ENCODE measurements at places on chromosomes 2 and 18.

DNA sequence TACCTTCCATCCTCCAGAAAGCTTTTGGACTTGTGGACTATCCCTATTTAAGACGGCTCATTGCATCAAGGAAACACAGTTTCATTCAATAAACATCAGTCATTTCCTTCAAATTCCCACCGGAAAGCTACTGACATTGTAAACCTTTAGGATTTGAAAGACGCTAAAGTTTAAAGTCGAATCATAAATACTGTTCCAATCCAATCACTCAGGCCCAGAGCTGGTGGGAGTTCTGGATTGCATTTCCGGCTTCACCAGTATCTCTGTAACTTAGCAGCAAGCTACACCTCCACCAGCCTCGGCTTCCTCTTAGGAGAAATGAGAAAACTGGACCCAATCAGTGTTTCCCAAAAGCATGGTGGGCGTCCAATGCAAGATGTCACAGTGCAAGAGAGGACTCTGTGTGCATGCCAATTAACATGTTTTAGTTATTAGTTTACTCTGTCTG lies 1.6 kb downstream of the WDFY1 start:
- no peak for DNase-seq
- H3K27ac ChIP-seq, result no peak overlapping the region
- H3K36me3 ChIP-seq, result peaks cover 6% of the 10 kb centered on the region
- H3K4me1 ChIP-seq, result peaks cover 9% of the 10 kb centered on the region
- H3K27me3 ChIP-seq, result no peaks in the 10 kb centered on the region

DNA sequence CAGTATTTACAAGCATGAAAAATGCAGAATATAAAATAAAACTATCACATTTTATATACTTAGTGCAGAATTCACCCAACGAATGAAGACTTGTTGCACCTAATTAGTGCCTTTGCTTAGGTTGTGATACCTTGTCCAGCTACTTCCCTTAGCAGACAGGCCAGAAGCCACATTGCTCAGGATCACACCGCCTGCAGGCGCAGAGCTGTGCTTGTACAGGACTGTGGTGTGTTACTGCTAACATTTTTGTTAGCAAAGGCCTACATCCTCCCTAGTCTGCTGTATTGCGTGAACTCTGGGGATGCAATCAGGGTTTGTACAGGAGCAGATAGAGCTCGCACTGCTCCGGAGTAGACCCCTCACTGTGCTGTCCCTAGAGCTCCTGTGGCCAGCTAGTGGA lies 336.9 kb downstream of the CBLN2 start:
- no peaks in the 10 kb centered on the region for H3K4me1 ChIP-seq
- no peaks in the 10 kb centered on the region for H3K27me3 ChIP-seq
- H3K36me3 ChIP-seq, result no peaks in the 10 kb centered on the region
- no peak overlapping the region for H3K27ac ChIP-seq
- DNase-seq, result no peak

- H3K27ac ChIP-seq, result no peak overlapping the region
- no peaks in the 10 kb centered on the region for H3K27me3 ChIP-seq
- DNase-seq, result no peak
- H3K36me3 ChIP-seq, result no peaks in the 10 kb centered on the region
- H3K4me1 ChIP-seq, result peaks cover 2% of the 10 kb centered on the region
Measured at GRCh38 chr2:99698896-99699295, 209.1 kb upstream of the REV1 start.

GRCh38 chr2:72738096-72738495 lies 87.7 kb downstream of the EXOC6B start:
- no peak for DNase-seq
- H3K36me3 ChIP-seq, result no peaks in the 10 kb centered on the region
- H3K4me3 ChIP-seq, result no peak overlapping the region

- DNase-seq, result no peak
- H3K4me3 ChIP-seq, result no peak overlapping the region
- H3K27ac ChIP-seq, result no peak overlapping the region
- H3K36me3 ChIP-seq, result no peaks in the 10 kb centered on the region
Measured at GRCh38 chr2:122851972-122852531, 1096.6 kb downstream of the TSN start.

DNA sequence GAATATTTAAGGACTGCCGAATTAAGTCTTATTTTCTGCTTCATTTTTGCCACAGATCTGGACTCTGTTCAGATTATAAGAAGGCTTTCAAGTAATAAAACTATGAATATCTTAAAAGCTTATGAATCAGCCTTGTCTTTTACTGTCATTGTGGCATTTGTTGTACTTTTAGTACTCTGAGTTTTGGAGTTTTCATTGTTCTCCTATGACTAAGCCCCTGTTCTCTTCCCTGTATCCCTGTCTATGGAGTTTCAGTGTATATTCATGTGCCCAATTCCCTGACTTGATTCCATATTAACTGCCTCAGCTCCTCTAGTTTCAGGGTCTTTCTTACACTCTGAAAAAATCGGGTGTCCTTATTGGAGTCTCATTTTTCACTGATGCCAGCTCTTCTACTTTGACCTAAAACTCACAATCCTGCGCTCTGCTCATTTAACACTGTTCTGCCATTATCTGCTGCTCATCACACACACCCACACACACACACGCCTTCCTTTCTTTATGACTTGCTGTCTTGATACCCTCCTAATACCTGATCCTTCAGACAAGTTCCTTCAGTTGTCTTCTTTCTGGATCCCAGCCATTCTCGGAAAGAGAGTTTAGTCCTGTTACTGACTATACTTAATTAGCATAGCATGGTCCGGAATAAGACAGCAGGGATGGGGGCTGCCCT lies 511.8 kb downstream of the CPS1 start:
- no peak overlapping the region for H3K4me3 ChIP-seq
- H3K4me1 ChIP-seq, result no peaks in the 10 kb centered on the region
- no peaks in the 10 kb centered on the region for H3K36me3 ChIP-seq
- H3K27me3 ChIP-seq, result no peaks in the 10 kb centered on the region

DNA sequence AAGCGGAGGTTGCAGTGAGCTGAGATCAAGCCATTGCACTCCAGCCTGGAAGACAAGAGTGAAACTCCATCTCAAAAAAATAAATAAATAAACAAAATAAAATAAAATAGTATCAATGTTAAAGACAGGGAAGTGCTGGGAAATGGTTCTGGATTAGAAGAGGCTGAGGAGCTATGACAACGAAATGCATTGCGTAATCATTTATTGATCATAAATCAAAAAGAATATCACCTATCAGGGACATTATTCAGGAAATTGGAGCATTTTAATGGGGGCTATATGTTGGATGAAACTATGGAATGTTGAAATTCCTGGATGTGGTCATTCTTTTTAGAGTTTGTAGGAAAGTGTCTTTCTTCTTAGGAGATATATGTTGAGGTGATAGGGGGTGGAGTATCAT lies 30.9 kb upstream of the MTA3 start:
- no peaks in the 10 kb centered on the region for H3K4me1 ChIP-seq
- no peaks in the 10 kb centered on the region for H3K27me3 ChIP-seq
- no peak overlapping the region for H3K4me3 ChIP-seq
- no peak overlapping the region for H3K27ac ChIP-seq

DNA sequence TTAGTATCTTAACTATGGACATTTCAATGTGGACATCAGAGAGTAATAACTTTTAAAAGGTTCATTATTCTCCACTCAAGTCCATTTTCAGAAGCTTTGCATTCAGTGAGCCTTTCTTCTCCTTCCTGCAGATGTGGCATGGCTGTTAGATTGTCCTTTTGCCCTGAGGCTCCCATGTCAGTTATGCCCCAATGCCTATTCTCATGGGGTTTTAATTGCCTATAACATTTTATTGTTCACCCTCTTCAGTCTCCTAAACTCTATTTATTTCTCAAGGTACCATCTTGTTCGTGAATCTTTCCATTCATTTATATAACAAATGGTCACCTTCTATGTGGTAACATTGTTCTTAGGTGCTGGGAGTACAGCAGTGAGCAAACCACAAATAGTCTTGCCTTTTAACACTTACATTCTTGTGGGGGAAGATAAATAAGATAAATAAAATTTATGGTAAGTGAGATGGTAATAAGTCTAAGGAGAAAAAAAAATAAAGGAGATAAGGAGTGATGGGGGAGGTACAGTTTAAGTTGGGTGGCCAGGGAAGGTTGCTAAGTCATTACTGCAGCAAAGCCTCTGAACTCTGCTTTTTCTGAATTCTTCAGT lies 277.9 kb upstream of the SIX3 start:
- H3K4me3 ChIP-seq, result no peak overlapping the region
- H3K27ac ChIP-seq, result no peak overlapping the region
- no peaks in the 10 kb centered on the region for H3K36me3 ChIP-seq
- DNase-seq, result no peak
- H3K4me1 ChIP-seq, result no peaks in the 10 kb centered on the region

- H3K4me3 ChIP-seq, result no peak overlapping the region
- no peaks in the 10 kb centered on the region for H3K27me3 ChIP-seq
- peaks cover 3% of the 10 kb centered on the region for H3K4me1 ChIP-seq
- no peaks in the 10 kb centered on the region for H3K36me3 ChIP-seq
- H3K27ac ChIP-seq, result no peak overlapping the region
- DNase-seq, result no peak
Measured at GRCh38 chr2:12543978-12544558, 172.7 kb upstream of the TRIB2 start.

- DNase-seq, result no peak
- no peak overlapping the region for H3K27ac ChIP-seq
- peaks cover 88% of the 10 kb centered on the region for H3K36me3 ChIP-seq
- no peaks in the 10 kb centered on the region for H3K4me1 ChIP-seq
- H3K27me3 ChIP-seq, result no peaks in the 10 kb centered on the region
Measured at GRCh38 chr2:120953066-120953756, 217.5 kb downstream of the GLI2 start.

DNA sequence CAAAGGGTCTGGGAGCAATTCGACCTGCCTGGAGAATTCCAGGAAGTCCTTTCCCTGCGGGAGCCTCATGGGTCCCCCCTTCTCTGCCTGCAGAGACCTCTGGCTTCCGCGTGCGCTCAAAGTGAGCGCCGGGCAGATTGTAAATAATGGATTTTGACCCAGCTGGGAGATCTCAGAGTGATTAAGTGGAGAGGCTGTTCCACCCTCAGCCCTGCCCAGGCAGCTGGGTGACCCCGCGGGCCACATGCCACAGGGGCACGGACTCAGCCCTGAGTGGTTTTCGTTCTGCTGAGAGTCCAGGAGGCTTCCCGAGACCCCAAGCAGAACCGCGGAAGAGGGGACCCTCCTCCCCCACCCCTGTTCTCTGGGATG lies 1.2 kb downstream of the KCNG2 start:
- DNase-seq, result no peak
- no peaks in the 10 kb centered on the region for H3K36me3 ChIP-seq
- peaks cover 11% of the 10 kb centered on the region for H3K27me3 ChIP-seq
- no peaks in the 10 kb centered on the region for H3K4me1 ChIP-seq
- no peak overlapping the region for H3K27ac ChIP-seq

GRCh38 chr2:189719571-189719970 lies 43.0 kb downstream of the OSGEPL1 start:
- DNase-seq, result no peak
- no peaks in the 10 kb centered on the region for H3K36me3 ChIP-seq
- no peaks in the 10 kb centered on the region for H3K27me3 ChIP-seq
- no peaks in the 10 kb centered on the region for H3K4me1 ChIP-seq
- no peak overlapping the region for H3K27ac ChIP-seq
- no peak overlapping the region for H3K4me3 ChIP-seq

- no peak overlapping the region for H3K27ac ChIP-seq
- no peaks in the 10 kb centered on the region for H3K4me1 ChIP-seq
- no peak for DNase-seq
- no peaks in the 10 kb centered on the region for H3K27me3 ChIP-seq
Measured at GRCh38 chr2:171157109-171157500, 3.6 kb downstream of the TLK1 start.

GRCh38 chr2:203852760-203853159 lies 14.8 kb upstream of the CTLA4 start:
- no peaks in the 10 kb centered on the region for H3K36me3 ChIP-seq
- H3K27me3 ChIP-seq, result no peaks in the 10 kb centered on the region
- DNase-seq, result no peak
- H3K27ac ChIP-seq, result no peak overlapping the region

DNA sequence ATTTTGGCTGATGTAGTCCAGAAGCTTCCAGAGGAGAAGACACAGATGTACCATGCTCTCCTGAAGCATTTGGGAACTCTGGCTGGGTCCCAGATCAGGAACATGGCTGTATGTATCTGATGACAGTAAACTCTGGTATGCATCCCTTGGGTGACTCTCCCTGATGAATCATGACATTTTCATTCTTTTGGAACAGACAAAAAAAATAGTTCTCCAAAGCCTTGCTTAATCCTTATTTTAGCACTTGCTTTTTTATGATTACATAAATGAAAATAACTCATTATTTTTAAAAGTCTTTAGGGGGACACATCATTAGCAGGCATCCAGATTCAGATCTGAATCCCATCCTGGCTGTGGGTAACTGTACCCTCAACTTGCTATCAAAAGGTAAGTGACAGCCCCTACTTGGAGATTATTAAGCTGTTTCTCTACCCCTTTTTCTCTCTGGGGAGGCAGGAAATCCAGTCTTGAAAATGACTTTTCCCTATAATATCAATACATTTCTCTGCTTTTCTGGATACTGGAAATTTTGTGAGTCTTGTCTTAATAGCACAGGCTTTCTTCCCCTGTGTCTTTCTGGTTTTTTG lies 23.3 kb downstream of the AOX1 start:
- H3K4me1 ChIP-seq, result no peaks in the 10 kb centered on the region
- no peak for DNase-seq
- no peak overlapping the region for H3K27ac ChIP-seq

- peaks cover 9% of the 10 kb centered on the region for H3K4me1 ChIP-seq
- H3K27me3 ChIP-seq, result no peaks in the 10 kb centered on the region
- H3K4me3 ChIP-seq, result no peak overlapping the region
- DNase-seq, result no peak
- H3K27ac ChIP-seq, result no peak overlapping the region
- peaks cover 2% of the 10 kb centered on the region for H3K36me3 ChIP-seq
Measured at GRCh38 chr18:9716780-9717563, 8.9 kb downstream of the RAB31 start.

GRCh38 chr2:44615950-44616518 lies 254.3 kb downstream of the CAMKMT start:
- no peaks in the 10 kb centered on the region for H3K27me3 ChIP-seq
- H3K27ac ChIP-seq, result no peak overlapping the region

DNA sequence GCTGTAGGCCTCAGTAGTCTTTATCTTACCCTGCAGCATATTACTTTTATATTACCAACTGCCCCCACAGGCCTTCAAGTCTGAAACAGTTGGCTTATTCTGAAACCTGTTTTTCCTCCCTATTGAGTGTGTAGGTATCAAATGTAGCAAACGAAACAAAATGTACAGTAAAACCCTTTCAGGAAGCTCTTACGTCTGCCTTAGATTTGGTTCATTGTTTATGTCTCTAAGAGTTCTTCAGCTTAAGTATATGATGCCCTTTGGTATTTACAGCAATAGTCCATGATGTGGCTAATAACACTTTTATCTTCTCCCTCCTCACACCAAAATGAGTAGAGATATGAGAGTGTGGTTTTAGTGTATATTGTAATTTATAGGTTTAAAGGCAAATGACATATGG lies 108.8 kb downstream of the DOCK10 start:
- no peak overlapping the region for H3K27ac ChIP-seq
- no peak overlapping the region for H3K4me3 ChIP-seq
- H3K27me3 ChIP-seq, result no peaks in the 10 kb centered on the region
- H3K4me1 ChIP-seq, result peaks cover 6% of the 10 kb centered on the region
- DNase-seq, result no peak

GRCh38 chr2:195333869-195334268 lies 323.2 kb upstream of the SLC39A10 start:
- no peak overlapping the region for H3K4me3 ChIP-seq
- DNase-seq, result no peak
- H3K4me1 ChIP-seq, result no peaks in the 10 kb centered on the region
- no peak overlapping the region for H3K27ac ChIP-seq
- H3K27me3 ChIP-seq, result no peaks in the 10 kb centered on the region
- no peaks in the 10 kb centered on the region for H3K36me3 ChIP-seq
